ENCODE measurements at places on chromosomes 3 and 15. TPM values are rescaled to one million over a fixed set of nuclear protein-coding genes. Genes with fewer than 3 reads are reported as not detected.

The ALS2CL gene
- total RNA-seq: 0.74 TPM

- no peak for DNase-seq
Observed at GRCh38 chr3:13067778-13068177, 5.5 kb downstream of the IQSEC1 start.

DNA sequence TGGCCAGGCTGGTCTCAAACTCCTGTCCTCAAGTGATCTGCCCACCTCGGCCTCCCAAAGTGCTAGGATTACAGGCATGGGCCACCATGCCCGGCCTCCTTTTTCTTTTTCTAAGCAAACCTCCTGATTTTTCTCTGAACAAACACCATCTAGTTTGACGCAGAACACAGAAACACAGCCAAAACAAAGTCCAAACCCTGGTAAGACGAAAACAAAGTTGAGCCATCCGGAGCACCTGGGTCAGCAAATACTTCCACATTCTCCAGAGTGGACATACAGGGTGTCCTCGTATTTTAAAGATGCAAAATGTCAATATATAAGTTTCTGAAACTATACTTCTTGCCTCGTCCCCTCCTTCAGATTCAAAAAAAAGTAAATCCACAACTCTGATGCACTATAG lies 635.1 kb upstream of the ADAMTS9 start:
- DNase-seq: no peak

- peak; percentile 78 for DNase-seq
Observed at GRCh38 chr3:67526246-67526645, 128.2 kb downstream of the SUCLG2 start.

The NMNAT3 gene
- 3.7 TPM for total RNA-seq

DNA sequence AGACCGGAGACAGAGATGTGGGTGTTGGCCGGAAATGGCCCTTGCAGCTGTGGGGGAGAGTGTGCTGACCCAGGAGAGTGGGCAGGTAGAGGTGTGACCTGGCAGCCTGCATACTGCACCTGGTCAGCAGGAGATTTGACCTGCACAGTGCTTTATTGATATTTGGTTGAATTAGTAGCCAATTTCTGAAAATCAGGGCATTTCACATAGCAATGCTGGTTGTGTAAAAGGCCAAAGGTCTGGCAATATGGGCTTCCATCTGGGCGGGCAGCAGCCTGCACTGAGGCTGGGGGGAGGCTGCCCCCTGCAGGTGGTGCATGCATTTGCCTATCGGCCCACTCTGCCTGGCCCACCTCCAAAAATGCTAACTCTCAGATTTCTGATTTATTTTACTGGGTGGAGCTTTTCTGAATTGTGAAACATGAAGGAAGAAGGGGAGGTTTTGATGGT lies 9.4 kb upstream of the MGLL start:
- peak; percentile 64 for DNase-seq

DNA sequence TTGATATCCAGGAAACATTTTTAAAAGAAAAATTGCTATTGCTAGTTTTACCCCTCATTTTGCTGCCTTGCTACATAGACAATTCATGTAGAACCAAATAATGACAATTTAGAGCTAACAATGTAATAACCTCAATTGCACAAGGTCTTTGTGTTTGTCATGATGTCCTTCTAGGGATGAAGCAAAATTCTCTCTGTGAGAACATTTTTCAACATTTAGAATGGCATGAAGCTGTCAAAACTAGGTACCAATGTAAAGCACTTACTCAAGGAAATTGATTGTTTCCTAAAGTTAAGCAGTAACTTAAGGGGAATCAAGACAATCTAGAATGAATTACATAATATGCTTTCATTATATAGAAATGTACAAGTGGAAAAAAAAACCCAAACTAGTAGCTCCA lies 7.9 kb upstream of the FGF7 start:
- DNase-seq: no peak

GRCh38 chr3:171954690-171955383 lies 84.5 kb upstream of the FNDC3B start:
- DNase-seq: no peak

The CACNA1D gene
- total RNA-seq: 0.86 TPM

The ACKR4 gene
- not detected for total RNA-seq

DNA sequence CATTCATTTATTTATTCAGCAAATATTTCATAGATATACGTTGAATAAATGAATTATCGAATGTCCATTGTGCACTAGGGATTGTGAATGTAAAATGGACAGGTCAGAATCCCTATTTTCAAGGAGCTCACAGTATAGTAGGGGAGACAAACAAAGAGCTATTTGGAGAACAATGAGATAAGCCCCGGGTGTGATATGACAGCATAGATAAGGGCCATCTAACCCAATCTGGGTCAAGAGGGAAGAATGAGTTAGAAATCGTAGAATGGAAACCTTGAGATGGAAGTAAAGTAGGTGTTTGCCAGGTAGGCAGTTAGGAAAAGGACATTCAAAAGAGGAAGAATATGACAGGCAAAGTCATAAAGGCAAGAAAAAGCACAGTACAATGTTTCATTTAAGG lies 132.2 kb upstream of the GOLGA6L4 start:
- no peak for DNase-seq

GRCh38 chr3:50491023-50491422 lies 12.4 kb downstream of the CACNA2D2 start:
- no peak for DNase-seq

The SCN11A gene
- not detected for total RNA-seq

DNA sequence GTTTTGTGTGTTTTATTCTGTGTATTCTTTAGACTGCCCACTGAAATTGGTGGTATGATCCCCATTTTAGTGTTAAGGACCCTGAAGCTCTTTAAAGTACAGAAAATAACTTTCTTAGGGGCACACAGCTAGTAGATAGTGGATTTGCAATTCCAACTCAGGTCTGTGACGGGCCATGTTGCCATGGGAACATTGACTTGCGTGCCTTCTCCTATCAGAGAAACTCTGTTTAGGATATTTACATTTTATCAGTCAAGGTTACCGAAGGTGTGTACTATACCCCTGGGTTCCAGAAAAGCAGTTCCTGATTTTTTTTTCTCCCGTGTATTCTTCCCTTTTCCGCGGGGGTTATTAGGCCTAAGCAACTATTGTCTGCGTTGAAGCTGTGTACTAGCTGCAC lies 19.4 kb downstream of the MYZAP start:
- no peak for DNase-seq

DNA sequence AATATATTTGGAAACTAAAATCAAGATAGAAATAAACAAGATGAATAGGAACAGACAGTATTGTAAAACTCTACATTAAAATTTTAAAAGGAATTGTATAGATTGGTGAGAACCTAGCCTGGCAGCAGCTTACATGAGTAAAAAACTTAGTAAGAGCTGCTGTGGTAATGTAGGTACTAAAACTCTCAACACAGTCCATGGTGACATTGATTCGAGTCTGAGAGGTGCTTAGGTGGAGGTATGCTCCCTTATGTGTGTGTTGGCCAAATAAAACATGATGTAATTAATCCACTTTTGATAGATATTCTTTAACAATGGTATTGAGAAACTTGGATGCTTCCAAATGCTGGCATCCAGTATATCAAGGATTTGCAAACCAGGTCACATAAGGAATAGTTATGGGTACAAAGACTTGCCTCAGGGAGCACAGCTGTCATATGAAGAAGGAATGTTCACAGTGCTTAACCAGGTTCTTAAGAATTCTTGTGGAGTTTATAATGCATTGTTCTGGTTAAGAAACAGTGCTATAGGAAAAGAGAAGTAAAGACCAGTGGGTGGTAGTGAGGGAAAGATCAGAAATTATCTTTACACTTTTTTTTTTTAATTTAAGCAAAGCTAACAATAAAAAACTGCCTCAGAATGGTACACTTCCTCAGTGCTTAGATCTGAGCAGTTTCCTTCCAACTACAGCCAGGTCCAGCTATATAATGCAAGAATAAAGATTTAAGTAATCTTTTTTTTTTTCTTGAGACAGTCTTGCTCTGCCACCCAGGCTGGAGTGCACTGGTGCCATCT lies 24.6 kb upstream of the IL20RB start:
- DNase-seq: no peak

GRCh38 chr15:100790786-100791265 lies 88.8 kb upstream of the ALDH1A3 start:
- no peak for DNase-seq

- peak; percentile 54 for DNase-seq
Observed at GRCh38 chr3:23455084-23455483, 252.0 kb downstream of the UBE2E2 start.

- no peak for DNase-seq
Observed at GRCh38 chr3:43879166-43879565, 188.4 kb downstream of the ABHD5 start.

The C3orf33 gene
- total RNA-seq: 2.6 TPM

The PGBD4 gene
- 1.4 TPM for total RNA-seq

DNA sequence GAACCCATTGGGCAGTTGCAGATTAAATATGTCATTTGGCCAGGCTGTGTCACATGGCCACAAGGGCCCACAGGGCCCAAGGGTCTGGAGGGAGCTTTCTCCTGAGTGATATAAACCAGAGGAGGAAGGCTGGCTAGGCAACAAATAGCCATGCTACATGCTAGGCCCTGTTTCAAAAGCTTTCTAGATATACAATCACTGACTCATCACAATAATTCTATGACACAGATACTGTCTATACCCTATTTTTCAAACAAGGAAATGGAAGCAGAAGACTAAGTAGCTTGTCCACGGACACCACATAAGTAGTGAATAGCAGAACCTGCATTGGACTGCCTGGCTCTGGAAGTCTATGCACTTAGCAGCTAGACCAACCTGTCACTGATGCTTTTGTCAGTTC lies 625.4 kb downstream of the NTRK3 start:
- DNase-seq: no peak

DNA sequence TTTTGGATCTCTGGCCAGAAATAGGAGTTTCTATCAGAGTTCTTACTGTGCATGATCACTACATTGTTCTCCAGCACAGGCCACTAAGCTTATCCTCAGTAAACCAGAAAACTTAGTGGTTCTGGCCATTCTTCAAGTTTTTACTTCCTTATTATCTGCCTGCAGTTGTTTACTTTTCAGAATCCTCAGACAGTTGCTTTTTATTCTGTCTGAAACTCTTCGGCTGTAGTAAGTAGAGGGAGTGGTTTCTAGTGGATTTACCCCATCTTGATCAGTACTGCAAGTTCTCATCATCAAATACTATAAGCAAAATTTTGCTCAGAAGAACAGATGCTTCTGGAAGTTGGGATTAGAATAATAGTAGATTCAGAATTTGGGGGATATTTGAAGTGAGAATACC lies 193.0 kb upstream of the RARB start:
- DNase-seq: no peak

- DNase-seq: no peak
Observed at GRCh38 chr3:161356287-161356686, 15.0 kb downstream of the SPTSSB start.

GRCh38 chr3:33883951-33884561 lies 85.6 kb downstream of the PDCD6IP start:
- peak; percentile 20 for DNase-seq

DNA sequence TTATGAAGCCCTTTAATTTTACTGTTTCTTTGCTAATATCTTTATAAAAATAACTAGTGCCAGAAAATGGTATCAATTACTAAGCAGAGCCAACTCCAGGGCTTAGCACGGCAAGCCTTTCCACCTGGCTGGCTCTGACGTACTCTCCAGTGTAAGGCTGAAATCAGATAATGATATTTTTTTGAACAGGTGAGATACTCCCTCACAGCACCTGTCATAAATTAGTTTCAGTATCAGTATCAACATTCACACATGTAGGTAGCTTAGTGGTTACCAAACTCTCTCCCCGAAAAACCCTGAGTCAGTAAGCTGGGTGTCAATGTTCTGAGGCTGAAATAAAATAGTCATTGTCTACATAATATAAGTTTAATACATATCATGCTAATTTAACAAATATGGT lies 710.1 kb downstream of the SQOR start:
- DNase-seq: no peak

The SLC22A13 gene
- total RNA-seq: 0.91 TPM

GRCh38 chr3:20916951-20917606 lies 731.1 kb upstream of the SGO1 start:
- no peak for DNase-seq

The POLQ gene
- total RNA-seq: 13.2 TPM

DNA sequence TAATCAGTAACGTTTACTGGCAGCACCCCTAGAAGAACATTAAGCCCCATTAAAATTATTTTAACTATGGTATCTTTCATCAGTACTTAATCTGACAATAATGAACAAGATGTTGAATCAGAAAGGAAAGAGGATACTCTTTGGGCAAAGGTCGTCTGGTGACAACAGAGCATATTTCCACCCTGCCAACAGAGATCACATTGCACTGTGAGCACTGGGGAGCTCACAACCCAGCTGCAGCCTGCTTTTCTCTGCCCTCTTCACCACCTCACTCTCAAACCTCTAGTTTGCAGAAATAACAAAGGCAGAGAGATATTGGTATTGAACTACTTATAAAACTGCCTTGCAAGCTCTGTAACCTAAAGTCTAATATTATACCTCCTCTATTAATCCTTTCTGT lies 130.0 kb downstream of the FBN1 start:
- DNase-seq: no peak

DNA sequence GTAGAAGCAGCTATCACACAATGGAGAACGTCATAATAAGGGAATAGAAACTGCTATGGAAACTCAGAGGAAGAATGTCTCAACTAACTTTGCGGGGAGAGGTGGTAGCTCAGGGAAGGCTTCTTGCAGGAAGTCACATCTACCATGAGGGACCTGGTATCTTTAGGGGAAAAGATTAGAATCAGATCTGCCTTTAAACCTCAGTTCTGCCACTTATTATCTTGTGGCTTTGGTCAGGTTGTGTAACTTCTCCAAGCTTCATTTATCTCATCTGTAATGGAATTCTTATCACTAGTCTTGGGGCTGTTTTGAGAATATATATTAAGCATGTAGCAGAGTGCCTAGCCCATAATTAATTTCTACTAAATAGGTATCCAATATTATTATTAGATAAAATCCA lies 46.4 kb upstream of the PRICKLE2 start:
- no peak for DNase-seq

DNA sequence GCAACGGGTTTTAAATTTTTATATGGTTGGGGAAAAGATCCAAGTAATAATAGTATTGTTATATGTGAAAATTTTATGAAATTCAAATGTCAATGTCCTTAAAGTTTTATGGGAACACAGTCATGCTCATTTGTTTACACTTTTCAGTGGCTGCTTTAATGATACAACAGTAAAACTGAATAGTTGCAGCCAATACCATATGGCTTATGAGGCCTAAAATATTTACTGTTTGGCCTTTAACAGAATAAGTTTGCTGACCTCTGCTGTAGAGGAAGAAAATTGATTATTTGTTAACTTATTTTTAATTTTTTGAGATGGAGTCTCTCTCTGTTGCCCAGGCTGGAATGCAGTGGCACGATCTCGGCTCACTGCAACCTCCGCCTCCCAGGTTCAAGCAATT lies 44.7 kb downstream of the USP50 start:
- DNase-seq: no peak

The IL17RC gene
- total RNA-seq: 9.5 TPM

The INO80 gene
- 19.4 TPM for total RNA-seq

GRCh38 chr3:5809586-5810246 lies 622.2 kb downstream of the EDEM1 start:
- no peak for DNase-seq

GRCh38 chr3:107208100-107208499 lies 169.1 kb upstream of the CCDC54 start:
- DNase-seq: peak; percentile 92

All from Daoy (cell line).